ENCODE measurements at places on chromosomes 6 and 20.

DNA sequence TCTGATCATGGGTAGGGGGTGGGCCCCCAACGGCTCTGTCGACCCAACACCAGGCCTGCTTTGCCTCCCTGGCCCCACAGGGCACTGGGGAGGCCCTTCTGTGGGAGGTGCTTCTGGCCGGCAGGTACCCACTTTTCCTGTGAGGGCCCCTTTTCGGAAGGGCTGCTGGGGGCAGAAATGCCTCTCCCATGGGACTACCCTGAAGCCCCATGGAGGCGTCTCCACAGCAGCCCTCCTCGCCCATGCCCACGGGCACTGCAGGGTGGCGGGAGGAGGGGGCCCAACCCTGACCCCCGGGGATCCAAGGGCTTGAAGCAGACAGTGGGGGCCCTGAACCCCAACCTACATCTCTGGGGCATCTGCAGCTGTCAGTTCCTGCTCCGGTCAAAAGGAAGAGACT, 2.3 kb downstream of the BIRC7 start:
- no peak for DNase-seq

DNA sequence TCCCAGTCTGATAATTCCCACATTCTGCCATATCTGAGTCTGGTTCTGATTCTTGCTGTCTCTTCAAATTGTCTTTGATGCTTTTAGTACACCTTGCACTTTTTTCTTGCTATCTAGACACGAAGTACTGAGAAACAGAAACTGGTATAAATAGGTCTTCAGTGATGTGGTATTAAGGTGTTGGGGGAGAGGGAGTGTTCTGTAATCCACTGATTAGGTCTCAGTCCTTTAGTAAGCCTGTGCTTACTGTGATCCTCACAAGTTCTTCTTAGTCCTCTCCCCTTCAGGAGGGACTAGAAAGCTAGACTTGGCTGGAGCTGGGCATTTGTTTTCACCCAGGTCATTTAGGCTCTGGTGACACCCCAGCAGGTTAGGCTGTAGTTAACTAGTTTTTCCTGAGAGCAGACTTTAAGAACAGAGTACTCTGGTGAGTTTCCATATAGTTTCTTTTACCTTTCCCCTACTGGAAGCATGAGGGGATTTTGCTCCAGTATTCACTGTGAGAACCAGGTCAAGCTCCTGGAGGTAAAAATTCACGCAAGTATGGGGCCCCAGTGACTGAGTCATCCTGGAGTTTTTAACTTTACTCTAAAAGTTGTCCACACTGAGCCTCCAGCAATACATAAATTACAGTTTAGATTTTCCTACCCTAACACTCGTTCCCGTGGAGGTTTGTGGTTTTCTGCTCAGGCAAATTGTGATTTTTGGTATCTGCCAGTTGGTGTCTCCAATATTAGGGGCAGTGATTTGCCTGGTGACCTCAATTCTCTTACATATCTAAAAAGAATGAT, 154.6 kb downstream of the CDKAL1 start:
- no peak for DNase-seq

- no peak for DNase-seq
These were observed 92.4 kb upstream of the TMEM170B start for GRCh38 chr6:11445146-11445545.

DNA sequence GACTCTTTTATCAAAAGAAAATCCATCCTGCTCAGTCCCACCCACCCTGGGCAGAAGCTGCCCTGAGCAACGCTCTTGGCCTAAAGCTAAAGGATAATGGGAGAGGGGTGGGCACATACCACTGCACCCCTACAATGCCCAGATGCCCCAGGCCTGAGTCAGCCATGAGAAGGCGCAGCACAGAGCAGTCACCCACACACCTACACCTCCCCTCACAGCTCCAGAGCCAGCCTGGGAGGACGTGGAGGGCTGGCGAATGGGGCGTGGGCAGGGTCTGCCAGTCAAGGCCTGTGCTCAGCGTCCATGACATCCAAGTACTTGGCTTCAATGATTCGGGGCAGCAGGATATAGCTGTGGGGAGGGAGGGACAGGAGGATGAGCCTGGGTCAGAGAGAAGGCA, 11.5 kb downstream of the SLC4A11 start:
- no peak for DNase-seq

GRCh38 chr6:21340573-21340972, 253.0 kb upstream of the SOX4 start:
- no peak for DNase-seq

DNA sequence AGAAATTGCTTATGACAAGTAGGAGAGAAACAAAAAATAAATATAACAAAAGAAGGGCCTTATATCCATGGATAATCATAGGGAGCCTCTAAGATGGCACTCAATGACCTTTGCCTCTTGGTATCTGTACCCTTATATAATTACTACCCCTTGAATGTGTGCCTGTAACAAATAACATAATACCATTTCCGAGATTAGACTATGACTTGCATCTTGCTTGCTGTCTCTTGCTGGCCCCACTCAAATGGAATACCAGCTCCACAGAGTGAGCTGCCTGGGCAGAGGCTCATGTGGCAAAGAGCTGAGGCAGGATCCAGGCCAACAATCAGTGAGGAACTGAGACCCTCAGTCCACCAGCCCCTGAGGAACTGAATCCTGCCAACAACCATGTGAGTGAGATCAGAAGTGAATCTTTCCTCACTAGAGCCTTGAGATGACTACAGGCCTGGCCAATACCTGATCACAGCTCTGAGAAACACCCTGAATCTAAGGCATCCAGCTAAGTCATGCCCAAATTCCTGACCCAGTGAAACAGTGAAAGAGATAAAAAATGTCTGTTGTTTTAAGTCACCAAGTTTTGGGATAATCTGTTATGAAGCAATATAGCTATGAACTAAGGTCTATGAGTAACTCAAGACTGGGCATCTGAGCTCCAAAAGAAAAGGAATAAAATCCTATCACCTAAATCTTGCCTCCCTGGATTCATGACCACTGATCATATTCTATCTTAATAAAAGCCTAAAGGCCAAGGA, 5.5 kb downstream of the KATNA1 start:
- no peak for DNase-seq

DNA sequence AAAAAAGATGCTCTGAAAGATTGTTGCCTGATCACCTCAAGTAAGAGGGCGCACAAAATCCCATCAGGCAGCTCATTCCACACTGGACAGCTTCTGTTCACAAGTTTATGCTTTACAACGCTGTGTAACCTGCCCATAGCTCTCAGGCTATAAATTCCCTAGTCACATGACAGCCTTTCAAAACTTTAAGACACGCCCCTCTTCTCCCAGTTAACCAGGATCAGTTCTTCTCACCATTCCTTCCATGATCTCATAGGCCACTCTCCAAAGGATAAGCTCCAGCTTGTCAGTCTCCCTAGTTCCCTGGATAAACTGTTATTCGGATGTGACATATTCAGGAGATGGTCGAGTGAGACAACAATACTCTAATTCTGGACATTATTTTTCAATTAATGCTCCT, 15.0 kb downstream of the ADNP start:
- DNase-seq = no peak

DNA sequence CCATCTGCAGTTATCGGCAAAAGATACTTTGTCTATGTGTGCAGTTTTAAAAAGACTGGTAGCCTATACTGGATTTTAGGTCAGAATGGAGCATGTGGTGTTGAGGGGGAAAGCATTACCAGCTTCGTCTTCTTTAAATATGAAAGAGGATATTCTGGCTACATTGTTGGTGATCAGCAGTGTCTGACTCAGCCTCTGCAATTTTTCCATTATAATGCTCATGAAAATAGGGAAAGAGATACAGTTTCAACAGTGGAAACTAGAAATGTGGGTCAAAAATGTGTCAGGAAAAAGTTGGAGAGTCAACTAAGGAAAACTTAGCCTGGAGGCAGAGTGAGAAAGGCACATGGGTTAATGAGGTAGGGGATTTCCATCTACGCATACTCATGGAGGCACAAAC, 45.2 kb downstream of the HDGFL1 start:
- no peak for DNase-seq

DNA sequence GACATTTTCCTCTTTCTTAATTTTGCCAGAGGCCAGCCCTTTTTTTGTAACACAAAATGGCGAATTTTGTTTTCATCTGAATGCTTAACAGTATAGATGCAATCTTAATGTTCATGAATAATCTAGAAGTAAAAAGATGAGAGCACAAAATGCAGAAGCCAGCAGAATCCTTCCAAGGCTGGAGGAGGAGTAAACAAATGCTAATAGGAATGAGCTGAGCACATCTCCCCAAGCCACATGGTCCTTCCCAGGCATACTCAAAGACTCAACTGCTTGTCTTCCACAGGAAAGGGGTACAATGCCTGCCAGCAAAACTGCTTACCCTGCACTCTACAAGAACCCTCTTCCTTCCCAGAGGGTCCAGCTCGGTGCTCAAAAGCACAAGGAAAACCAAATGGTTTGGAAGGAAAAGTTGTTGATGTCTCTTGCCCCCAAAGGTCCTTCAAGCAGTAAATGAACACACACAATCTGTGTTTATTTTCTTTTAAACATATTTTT, 155.1 kb downstream of the MOXD1 start:
- DNase-seq = no peak

DNA sequence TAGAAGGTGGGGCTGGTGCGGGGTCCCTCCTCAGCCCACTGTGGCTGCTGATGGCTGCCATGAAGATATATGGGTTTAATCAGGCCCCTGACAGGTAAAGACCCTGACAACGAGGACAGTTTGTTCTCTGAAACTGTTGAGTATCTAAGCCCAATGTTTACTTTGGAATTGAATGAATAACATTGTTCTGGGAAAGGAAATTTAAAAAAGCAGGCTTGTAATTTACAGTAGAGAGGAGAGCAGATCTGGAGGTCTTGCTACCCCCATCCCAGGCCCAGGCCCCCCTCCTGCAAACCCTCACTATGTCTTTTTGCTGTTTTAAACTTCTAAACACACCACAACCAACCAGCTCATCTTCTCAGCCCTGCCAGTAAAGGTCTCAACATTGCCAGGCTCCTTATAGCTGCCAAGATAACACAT, 171.3 kb downstream of the CDC5L start:
- DNase-seq = no peak

DNA sequence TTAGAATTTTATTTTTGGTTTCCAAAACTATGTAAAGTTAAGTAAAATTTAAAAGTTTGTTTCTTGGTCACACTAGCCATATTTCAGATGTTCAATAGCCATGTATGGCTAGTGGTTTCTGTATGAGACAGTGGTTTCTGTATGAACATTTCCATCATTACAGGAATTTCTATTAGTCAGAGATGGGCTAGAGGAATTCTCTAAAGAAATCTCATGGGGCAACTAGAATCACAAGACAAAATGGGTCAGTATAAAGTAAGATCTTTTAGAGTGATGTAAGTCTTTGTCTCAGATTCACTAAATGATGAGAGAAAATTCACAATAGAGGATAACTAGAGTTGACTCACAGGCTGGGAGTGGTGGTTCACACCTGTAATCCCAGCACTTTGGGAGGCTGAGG, 149.0 kb downstream of the FUT9 start:
- DNase-seq = no peak

DNA sequence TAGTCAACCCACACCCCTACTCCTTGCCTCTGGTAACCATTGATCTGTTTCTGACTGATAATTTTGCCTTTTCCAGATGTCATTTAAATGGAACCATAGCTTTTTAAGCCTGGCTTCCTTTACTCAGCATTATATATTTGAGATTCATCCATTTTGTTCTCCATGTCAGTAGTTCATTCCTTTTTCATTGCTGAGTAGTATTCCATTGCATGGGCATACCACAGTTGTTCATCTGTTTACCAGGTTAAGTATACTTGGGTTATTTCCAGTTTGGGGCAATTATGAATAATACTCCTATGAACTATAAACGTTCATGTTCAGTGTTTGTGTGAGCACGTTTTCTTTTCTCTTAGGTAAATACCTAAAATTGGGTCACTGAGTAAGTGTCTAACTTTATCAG, 25.1 kb downstream of the FGD2 start:
- DNase-seq = no peak

- peak; percentile 79 for DNase-seq
These were observed 864 bp upstream of the BCLAF1 start for GRCh38 chr6:136290410-136291010.

DNA sequence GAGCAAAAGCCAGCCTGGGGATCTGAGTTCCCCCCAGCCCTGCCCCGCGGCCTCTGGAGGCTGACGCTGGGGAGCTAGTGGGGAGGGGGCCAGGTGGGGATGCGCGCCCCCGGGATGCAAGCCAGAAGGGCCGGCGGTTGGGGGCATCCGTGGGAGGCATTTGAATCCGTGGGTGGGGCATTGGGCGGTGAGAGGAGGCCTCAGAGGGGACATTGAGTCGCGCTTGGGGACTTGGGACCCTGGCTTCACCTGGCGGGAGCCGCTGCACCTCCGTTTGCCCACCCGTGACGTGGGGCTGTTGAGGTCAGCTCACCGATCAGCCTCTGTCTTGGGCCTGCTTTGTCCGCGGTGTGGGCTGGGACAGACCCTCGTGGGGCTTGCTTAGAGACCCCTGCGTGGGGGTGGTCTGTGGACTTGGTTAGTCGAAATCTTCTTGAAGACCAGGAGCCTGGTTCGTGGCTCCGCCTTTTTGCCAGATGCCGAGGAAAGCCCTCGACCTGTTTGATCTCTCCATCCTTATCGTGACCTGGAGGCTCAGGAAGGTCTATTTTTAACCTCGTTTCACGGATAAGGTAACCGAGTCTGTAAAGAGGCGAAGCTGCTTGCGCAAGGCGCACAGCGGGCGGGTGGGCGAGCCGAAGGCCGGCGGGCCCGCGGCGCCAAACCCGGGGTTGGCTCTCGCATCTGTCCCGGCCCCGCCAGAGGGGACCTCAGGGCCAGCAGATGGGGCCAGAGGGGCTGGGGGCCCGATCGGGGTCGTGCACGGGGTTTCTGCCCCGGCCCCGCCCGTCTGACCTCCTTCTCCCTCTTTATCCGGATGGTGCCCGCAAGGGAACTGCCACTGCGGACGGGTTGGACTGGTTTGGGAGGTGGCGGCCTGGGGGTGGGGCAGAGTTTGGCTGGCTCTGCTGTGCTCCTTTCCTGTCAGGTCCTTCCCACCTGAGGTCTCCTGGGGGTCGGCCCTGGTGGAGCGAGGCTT, 8.3 kb downstream of the FAM110A start:
- DNase-seq = no peak

GRCh38 chr20:57481281-57481711, 43.6 kb downstream of the CTCFL start:
- DNase-seq = no peak

Data from activated CD4-positive, alpha-beta T cell treated with anti-CD3 and anti-CD28 coated beads, Interleukin-2, Interleukin-4, amounts not matched to agents 100 ng/mL and 50 ng/mL, durations not matched to agents 16 hours and 8 hours (primary cell).